SW480 (cell line): ENCODE measurements at places on chromosomes 13 and 19.
A peak's percentile ranks its signal among the peaks of the same experiment; 100 is the strongest.

- DNase-seq = peak; percentile 33
Measured at GRCh38 chr13:45786293-45786920, 65.1 kb downstream of the SIAH3 start.

GRCh38 chr13:73940098-73940497, 194.1 kb downstream of the KLF12 start:
- no peak for DNase-seq

DNA sequence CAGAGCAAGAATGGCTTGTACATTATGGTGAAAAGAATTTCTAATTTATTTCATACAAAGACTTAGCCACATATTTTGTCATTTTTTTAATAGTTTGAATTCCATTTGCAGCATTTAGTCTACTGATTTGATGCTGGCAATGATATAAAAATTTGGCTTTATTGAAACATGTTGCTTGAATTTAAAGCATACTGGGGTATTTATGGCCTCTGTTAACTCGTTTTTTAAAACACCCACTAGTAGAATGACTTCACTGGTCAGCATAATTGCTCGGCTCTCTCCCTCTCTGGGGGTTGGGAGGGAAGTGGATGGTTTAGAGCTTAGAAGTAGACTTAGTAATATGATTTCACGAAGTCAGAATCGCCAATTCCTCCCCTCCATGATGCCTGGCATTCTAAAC, 354.9 kb upstream of the HTR2A start:
- no peak for DNase-seq

GRCh38 chr13:109145631-109146030, 516.2 kb downstream of the MYO16 start:
- peak; percentile 69 for DNase-seq

DNA sequence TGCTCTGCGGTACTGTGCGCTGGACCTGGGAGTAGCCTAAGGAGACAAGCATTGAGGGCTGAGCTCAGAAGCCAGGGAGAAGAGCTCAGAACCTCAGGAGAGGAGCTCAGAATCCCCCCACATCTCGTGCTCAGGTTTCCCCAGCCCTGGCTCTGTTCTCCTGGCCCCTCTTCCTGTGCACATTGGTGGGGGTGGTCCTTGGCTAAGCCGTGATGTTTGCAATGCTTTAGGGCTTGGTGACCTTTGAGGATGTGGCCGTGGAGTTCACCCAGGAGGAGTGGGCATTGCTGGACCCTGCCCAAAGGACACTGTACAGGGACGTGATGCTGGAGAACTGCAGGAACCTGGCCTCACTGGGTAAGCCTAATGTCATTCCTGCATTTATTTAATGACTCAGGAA, 6.6 kb downstream of the ZNF557 start:
- DNase-seq = no peak

- no peak for DNase-seq
Measured at GRCh38 chr13:114089341-114089740, 43.1 kb downstream of the RASA3 start.

DNA sequence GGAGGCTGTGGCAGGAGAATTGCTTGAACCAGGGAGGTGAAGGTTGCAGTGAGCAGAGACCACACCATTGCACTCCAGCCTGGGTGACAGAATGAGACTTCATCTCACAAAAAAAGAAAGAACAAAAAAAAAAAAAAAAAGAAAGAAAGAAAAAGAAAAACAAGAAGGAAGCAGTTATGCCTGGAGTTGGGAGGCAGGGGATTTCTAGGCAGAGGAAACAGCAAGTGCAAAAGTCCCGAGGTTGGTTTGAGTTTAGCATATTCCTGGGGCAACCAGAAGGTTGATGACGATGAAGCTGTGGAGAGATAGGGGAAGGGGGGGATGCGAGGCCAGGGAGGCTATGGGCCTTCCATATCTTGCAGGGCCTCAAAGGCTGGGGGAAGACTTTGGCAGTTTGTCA, 11.5 kb upstream of the EML2 start:
- no peak for DNase-seq

- DNase-seq = no peak
Measured at GRCh38 chr13:81713201-81713600, 1372.3 kb upstream of the SPRY2 start.

DNA sequence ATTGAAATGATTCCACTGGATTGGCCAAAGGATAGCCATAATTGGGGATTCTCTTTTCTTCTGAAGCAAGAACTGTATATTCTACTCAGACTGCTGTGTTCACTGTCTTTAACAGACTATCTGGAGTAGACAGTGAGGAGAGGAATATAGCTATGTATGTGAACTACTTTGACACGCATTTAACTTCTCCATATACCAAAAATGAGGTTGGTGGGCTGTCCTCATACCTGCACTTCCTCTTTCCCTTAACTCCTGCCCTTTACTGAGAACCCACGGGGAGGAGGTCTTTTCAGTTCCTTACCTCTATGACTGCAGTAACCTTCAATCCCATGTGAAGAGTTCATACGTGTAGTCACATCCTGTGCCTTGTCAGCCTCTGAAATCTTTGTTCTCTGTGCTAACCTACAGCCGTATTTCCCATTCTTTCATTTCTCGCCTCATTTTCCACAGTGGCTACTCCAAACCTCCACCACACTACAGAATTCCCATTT, 305.8 kb downstream of the MTUS2 start:
- no peak for DNase-seq

GRCh38 chr13:19781526-19781925, 1.2 kb downstream of the PSPC1 start:
- no peak for DNase-seq

GRCh38 chr19:16229322-16229641, 31.6 kb downstream of the AP1M1 start:
- no peak for DNase-seq

DNA sequence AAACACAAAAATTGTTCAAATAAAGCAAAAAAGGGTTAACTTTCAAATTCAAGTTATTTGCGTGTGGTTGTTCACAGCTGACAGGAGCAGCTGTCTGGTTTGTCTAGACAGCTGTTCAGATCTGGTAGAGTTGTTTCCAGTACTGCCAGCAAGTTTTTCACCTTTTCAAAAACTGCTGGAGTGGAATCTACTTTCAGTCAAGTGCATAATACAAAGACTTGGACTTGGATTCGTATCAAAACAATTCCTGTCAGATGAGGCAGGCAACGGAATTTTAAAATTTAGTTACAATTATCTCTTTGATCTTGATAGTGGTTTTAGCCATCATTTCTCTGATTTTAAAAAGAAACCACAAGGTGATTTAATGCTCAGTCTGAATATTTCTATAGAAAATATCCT, 51.7 kb upstream of the EEF1AKMT1 start:
- no peak for DNase-seq

- DNase-seq = no peak
Measured at GRCh38 chr19:45765702-45766295, 3.3 kb downstream of the SIX5 start.

DNA sequence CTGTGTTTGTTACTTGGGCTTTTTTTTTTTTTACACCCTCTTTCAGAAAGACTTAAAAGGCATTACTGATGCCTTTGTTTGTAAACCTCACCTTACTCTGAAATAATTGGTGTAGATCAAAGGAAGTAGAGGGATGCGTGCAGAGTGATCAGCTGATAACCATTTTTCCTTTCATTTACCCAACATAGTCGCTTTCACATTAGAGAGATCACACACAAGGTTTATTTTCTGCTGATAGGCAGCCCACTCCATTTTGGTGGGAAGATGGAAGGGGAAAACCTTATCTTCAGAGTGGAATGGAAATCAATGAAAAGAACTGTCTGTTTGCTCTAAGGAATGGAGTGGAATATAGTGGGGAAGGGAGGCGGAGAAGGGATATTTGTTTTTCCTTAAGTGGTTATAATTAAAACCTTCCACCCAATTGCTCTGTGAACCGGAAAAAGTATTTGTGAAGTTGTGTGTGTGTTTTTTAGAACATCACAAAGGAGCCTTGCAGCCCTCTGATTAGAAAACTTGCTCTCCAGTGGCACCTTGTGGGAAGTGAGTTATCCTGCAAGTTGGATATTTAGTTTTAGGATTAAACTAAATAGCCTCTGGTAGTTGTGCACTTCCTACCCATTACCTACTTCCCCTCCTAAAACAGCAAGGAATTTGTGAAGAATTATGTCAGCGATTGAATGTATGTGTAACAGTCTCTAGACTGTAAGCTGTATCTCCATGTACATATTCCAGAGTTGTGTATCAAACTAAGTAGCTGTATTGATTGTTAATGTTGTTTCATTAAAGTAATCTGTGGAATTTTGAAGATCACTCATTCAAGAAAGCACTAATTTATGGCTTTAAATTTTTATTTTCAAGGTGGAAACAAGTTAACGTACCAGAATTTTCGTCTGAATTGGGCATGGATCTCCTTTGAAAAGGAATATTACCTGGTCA, 76.8 kb downstream of the FREM2 start:
- DNase-seq = peak; percentile 70

DNA sequence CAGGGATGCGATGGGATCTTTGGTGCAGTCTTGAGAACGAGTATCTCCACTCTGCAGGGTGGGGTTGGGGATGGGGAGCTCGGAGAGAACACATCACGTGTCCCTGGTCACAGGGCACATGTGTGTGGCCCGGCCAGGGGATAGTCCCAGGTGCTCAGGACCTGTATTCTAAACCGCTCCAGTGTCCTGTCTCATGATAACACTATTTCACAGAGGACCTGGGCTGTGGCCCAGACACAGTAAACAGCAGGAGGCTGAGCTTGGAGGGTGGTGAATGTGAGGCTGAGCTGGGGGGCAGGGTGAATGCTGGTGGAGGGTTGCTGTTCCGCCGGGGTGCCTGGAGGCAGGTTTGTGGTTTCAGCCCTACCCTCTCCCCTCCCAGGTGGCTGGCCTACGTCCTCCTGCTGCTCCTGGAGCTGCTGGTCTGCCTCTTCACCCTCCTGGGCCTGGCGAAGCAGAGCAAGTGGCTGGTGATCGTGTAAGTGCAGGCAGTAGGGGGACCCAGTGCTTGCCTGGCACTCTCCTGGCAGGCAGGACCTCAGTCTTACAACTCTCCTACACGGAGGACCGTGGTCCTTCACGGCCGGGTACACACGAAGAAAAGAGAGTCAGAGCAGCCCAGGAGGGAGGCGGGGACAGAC, 11.1 kb downstream of the TTYH1 start:
- peak; percentile 30 for DNase-seq

- DNase-seq = no peak
Measured at GRCh38 chr13:29920025-29920643, 69.7 kb upstream of the UBL3 start.

DNA sequence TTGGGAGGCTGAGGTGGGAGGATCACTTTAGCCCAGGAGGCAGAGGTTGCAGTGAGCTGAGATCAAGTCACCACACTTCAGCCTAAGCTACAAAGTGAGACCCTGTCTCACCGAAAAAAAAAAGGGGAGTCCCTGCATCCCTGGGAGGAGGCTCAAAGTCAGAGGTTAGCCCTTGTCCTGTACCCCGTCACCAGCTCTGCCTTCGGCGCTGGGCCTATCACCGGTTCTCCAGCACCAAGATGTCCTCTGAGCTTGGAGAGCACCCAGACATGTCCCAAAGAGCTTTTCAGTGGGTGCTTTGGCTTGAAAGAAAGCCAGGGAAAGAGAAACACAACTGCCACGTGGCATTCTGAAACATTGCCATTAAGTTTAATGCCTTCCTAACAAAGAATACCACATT, 356.9 kb upstream of the TSHZ3 start:
- no peak for DNase-seq

DNA sequence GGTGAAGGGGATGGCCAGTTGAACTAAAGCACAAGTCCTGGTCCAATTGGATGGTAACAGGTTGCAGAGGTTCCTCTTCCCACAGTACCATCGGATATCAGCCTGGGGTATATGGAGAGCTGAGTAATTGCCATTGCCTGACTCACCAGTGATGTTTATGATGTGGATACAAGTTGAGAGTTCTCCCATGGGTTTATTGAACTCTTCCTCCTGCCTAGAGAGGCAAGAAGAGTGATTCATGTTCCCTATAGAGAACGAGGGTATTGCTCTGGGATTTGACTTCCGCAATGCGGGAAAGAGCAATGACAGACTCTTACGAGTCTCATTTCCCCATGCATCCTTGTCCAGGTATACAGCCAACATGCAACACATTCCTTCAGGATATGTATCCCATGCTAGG, 111.3 kb upstream of the PCDH9 start:
- DNase-seq = no peak

DNA sequence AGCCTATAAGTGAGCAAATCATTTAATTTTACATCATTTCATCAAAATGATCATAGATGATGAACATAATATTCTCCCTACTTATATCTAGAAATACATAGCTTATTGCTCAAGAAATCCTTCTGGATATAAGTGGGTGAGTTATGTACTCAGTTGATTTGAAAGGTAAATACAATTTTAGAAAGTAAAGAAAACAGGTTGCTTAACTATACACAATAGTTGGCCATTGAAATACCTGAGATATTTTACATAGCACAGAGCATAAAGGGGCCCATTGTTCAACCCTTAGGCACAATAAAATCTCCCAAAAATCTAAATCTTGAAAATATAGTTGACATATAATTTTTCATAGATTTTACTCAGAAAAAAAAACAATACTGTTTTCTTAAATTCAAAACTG, 782.0 kb upstream of the KLHL1 start:
- DNase-seq = no peak

- DNase-seq = no peak
Measured at GRCh38 chr13:37539170-37539569, 59.4 kb downstream of the POSTN start.

DNA sequence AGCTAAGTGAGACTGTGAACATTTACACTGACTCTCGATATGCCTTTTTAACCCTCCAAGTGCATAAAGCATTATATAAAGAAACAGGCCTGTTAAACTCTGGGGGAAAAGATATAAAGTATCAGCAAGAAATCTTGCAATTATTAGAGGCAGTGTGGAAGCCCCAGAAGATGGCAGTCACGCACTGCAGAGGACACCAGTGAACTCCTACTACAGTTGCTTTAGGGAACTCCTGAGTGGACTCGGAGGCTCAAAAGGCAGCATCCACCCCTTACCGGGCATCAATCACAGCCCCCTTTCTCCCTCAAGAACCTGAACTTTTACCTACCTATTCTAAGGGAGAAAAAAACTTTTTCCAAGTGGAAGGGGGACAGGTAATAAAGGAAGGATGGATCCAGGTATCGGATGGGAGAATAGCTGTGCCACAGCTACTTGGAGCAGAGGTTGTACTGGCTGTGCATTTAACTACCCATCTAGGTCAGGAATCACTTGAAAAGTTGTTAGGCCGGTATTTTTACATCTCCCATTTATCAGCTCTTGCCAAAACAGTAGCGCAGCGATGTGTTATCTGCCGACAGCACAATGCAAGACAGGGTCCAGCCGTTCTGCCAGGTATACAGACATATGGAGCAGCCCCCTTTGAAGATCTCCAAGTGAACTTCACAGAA, 80.1 kb downstream of the ZNF486 start:
- no peak for DNase-seq

GRCh38 chr13:20700288-20700687, 3.2 kb upstream of the IL17D start:
- no peak for DNase-seq

GRCh38 chr13:78977311-78977710, 318.4 kb upstream of the OBI1 start:
- DNase-seq = no peak

DNA sequence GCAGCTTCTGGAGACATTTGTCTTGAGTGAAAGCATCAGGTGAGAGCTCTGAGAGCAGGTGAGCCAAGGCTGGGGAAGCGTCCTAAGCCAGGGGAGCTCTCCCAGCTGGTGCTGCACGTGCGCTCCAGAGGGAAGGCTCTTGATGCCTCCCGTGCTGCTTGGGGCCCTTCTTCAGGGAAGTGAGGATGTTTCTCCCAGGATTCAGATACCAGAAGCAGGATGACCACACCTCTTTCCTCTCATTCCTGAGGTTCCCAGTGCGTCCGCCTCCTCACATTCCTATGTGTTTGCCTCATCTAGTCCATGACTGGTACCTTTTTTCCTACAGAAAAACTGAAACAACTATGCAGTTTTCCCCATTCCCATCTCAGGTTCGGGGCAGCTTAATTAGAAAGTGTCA, 231.0 kb upstream of the IRS2 start:
- DNase-seq = peak; percentile 94
